M059J (cell line): ENCODE measurements at places on chromosomes 5 and 9. TPM values are rescaled to one million over a fixed set of nuclear protein-coding genes. Genes with fewer than 3 reads are reported as not detected.
A peak's percentile ranks its signal among the peaks of the same experiment; 100 is the strongest.

The PCDHGB3 gene
- total RNA-seq, result 0.49 and 0.54 TPM in 2 replicates

- no peak for DNase-seq
Observed at GRCh38 chr9:132811985-132812384, 66.1 kb downstream of the AK8 start.

DNA sequence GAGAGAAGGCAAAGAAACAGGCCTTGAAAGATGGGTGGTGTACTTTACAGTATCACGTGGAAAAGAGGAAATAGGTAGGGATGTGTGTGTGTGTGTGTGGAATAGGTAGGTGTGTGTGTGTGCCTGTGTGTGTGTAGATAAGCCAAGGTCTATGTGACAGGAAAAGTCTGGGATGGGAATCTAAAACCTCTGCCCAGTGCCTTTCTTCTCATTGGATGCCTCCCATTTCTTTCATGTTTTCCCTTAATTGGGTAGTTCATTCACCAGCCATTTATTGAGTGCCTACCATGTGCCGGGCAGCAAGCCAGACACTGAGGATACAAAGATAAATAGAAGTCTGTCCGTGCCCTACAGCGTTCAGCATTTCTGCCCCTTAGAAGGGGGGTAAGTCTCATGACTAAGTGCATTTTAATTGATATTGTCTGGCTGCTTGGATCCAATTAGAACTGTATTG, 1.0 kb downstream of the URM1 start:
- peak; percentile 76 for DNase-seq

DNA sequence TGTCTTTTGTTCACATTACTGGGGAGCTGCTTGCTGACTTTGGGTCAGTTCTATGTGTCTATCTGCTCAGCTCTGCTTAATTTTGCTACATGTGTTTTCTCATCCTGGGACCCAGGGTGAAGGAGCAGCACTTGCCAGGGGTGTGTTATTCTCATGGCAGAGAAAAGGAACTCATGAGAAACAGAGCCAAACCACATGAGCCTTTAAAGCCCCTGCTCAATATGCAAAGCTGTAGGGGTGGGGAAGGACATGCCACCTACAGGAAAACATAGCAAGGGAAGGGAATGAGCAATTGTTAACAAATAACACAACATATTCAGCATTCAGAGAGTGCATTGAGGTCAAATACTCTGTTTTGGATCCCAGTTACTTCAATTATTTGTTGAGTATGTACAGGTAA, 290.9 kb downstream of the CDK5RAP2 start:
- DNase-seq, result no peak

DNA sequence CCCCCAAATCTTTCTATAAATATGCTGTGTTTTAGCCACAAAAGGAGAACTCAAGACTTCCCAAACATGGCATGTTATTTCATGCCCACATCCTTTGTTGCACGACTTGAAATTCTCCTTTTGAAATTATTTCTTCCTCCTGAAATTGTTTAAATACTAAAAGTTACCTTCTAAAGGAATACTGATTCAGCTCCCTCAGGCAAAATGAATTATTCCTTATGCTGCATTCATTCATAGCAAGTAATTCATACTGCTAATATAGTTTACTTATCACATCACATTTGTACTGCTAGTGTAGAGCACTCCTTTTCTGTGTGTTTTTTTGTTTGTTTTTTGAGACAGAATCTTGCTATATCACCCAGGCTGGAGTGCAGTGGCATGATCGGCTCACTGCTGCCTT, 45.7 kb downstream of the BHMT start:
- no peak for DNase-seq

GRCh38 chr5:41122459-41122858, 51.3 kb upstream of the MROH2B start:
- no peak for DNase-seq

DNA sequence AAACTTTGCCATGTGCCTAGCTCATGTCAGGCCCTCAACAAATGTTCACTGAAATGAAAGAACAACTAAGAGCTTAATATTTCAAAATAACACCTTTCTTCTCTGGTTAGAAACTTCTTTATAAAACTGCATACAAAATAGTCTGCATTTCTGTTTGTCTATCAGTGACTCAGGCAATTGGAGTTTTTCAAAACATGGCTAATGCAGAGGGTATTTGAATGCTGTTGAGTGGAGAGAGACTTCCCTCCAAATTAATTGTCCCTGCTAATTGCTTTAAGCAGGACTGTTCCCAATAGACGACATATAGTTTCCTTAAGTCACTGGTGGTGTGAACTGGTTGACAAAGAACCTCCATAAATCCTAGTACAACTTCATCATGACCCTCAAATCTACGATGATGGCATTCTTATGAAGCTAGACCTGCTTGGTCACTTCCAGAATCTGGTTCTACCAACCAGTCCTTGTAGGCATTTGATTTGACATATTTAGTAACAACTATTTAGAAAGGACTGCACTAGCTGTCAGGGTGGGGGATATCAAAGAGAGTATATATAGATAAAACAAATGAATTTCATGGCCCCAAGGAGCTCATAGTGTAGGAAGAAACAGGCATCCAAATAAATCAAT, 84.5 kb downstream of the PRLR start:
- peak; percentile 19 for DNase-seq

DNA sequence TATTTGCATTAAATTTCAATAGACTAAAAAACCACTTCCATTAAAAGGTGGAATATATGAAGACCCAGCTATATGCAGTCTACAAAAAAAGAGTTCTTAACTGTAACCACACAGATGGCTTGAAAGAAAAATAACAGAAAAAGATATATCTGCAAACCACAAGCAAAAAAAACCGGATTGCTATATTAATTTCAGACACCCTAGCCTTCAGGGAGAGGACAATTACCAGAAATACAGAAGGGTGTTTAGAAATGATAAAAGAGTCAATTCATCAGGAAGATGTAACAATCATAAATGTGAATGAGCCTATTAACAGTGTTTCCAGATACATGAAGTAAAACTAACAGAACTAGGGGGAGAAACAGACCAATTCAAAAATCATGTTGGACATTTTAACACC, 56.9 kb upstream of the SMIM23 start:
- no peak for DNase-seq

GRCh38 chr9:104177676-104178075, 83.6 kb downstream of the SMC2 start:
- no peak for DNase-seq

- DNase-seq, result no peak
Observed at GRCh38 chr9:33475357-33475756, 1.6 kb upstream of the NOL6 start.

DNA sequence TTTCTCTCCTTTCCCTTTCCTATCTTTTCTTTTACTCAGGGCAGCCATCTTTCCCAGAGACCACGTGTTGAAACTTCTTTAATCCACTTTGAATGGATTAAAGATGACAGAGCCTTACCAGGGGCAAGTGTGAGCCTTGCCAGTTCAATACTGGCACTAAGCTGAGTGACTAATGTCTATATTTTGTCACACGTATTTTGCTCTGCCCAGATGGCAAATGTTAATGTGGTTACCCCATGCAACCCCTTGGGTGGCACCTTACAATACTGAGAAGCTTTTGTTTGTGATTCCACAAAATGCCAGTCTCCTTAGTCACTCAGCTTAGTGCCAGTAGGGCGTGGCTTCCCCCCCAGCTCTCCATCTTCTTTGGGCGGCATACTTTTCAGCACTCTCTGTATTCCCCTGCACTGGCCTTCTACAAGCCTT, 24.8 kb downstream of the ANXA1 start:
- peak; percentile 97 for DNase-seq

The F2R gene
- 91.4 and 128 TPM in 2 replicates for total RNA-seq

- no peak for DNase-seq
Observed at GRCh38 chr5:174793684-174794328, 69.4 kb downstream of the MSX2 start.

- no peak for DNase-seq
Observed at GRCh38 chr9:101365181-101365580, 19.6 kb downstream of the BAAT start.

The SV2C gene
- not detected in 2 replicates for total RNA-seq

DNA sequence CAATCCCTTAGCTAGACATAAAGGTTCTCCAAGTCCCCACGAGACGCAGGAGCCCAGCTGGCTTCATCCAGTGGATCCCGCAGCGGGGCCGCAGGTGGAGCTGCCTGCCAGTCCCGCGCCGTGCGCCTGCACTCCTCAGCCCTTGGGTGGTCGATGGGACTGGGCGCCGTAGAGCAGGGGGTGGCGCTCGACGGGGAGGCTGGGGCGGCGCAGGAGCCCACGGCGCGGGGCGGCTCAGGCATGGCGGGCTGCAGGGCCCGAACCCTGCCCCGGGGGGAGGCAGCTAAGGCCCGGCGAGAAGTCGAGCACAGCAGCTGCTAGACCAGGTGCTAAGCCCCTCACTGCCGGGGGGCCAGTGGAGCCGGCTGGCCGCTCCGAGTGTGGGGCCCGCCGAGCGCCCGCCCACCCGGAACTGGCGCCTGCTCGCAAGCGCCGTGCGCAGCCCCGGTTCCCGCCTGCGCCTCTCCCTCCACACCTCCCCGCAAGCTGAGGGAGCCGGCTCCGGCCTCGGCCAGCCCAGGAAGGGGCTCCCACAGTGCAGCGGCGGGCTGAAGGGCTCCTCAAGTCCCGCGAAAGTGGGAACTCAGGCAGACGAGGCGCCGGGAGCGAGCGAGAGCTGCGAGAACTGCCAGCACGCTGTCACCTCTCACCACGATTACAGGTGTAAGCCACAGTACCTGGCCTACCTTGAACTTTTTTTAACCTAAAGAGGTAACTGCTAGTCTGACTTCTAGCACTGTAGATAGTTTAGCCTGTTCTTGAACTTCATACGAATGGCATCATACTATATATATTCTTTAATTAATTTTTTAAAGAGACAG, 35.5 kb downstream of the PTGS1 start:
- no peak for DNase-seq

The ADAMTSL1 gene
- 4.2 and 7.7 TPM in 2 replicates for total RNA-seq

GRCh38 chr9:126805554-126806262, 868 bp downstream of the ZBTB43 start:
- peak; percentile 80 for DNase-seq

GRCh38 chr9:78605041-78606000, 308.4 kb downstream of the PSAT1 start:
- peak; percentile 39 for DNase-seq

- peak; percentile 64 for DNase-seq
Observed at GRCh38 chr5:167671176-167671575, 620.3 kb upstream of the WWC1 start.

DNA sequence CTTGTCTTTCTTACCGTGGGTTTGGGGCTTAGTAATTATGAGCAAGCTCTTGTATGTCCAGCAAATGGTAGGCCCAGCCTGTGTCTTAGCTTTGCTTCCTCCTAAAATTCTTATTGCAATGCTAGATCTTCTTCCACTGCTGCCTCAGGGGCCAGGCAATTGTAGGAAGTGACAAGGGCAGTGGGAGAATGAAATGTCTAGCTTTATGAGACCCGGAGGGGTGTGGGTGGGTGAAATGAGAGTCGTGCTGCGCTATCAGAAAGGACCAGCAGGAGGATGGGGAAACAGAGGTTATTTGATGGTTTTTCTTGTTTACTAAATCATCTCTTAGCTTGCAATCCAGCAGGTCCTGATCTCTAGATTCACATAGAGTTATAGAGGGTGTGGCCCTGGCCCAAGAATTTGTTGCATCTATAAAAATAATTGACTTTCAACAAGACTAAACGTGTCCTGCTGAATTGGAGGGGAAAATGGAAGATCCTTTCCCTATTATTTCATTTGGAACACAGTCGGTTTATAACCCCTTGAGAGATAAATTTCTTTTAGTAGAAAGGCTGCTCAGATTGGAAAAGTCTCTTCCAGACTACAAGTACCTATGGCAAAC, 43.7 kb downstream of the ZNF366 start:
- no peak for DNase-seq

GRCh38 chr5:98798371-98798770, 24.9 kb downstream of the RGMB start:
- no peak for DNase-seq

DNA sequence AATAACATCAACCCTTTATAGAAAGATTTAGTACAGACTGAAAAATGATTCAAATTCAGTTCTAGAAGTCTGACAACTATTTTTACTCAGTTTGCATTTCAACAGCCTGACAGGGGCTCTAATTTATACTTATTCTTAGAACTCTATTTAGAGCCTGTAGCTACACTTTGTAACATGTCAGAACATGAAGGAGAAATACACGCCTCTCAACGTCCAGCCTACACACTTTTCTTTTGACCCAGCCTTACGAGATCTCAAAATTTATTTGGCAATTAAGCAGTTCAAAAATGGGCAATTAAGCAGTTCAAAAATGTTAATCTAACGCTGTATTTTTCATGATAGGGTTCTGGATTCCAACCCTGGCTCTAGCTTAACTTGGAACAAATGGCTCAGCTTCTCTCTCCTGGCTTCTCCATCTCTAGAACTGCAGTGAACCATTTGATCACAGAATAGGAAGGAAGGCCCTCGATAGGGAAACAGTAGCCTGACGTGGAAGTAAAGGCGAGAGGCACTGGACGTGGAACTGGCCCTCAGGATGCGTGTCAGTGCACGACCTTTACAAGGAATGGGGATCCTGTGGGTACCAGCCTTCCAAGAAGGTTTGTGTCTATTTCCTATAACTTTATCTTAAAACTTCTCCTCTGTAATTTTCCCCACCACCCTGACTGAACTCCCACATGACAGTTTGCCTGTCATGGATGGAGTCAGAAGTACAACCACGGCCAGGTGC, 66.4 kb downstream of the PRRT1B start:
- DNase-seq, result no peak

The SYNPO gene
- 3.1 and 5.6 TPM in 2 replicates for total RNA-seq

DNA sequence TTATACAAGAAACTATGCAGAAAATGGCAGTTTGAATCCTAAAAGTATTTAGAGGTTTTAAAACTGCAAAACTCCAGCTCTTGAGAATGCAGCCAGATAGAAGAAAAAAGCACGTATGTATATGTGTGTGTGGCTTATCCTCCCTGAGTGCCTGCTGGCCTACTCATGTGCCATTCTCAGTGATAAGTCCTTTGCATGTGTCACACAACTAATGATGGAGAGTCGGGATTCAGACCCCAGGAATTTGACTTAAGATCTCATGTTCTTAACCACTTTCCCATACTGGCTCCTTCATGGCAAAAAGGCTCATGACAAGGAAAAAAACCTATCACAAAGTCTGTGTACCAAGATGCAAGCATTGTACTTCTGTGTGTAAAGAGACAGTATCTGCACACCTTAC, 26.6 kb downstream of the SMARCA2 start:
- DNase-seq, result no peak

- peak; percentile 36 for DNase-seq
Observed at GRCh38 chr9:136138566-136138965, 19.9 kb upstream of the TMEM250 start.

The PCDH12 gene
- not detected in 2 replicates for total RNA-seq

GRCh38 chr5:133344266-133344665, 268.1 kb downstream of the FSTL4 start:
- DNase-seq, result no peak

DNA sequence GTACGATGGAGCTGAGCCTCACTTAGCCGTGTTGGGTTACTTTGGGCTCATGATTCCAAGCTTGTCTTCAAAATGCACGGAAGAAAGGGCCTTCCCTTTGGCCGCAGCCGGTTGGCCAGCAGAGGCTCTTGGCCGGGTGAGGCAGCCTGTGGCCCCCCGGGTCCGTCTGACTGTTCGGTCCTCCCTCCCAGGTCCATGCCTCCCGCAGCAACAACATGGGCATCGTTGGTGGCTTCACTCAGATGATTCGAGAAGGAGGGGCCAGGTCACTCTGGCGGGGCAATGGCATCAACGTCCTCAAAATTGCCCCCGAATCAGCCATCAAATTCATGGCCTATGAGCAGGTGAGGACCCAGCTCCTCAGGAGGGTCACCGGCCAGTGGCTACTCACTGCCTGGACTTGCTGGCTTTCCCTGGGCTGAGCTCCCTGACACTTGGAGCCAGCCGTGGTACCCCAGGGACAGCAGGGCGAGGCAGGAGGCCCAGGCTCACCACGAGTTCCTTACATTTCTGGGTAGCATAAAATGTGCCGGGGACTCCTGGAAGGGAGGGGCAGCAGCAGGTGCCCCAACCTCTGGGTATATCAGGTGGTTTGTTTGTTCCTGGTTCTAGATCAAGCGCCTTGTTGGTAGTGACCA, 21.9 kb downstream of the PTGES2 start:
- DNase-seq, result no peak
